ENCODE measurements at places on chromosomes 12 and 14.

- DNase-seq, result no peak
These were observed 211.1 kb upstream of the DAAM1 start for GRCh38 chr14:58977366-58977765.

DNA sequence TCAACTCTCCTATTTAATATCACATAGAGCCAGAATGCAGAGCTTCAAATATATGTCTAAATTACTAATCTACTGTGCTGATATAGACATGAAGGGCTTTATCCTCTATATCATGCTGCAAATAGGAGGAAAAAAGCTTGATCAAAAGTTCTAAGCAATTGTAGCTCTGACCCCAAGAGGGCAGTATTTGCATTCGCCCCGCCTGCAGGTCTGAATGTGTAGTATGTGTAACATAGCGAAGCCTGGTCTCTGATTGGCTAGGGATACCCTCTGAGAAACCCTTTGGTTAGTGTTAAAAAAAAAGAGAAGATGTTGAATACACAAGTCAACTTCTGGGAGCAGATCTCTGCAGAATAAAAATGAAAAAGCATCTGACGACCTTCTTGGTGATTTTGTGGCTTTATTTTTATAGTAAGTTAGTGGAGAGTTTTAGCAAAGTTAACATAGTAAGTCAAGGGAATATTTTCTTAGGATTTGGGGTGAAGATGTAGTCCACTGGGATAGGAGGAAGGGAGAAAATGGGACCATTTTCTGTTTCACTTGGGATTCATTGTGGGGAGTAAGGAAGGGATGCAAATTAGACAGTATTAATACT is 151.6 kb upstream of the OR4E1 start:
- peak; percentile 62 for DNase-seq

- DNase-seq, result no peak
These were observed 260.5 kb downstream of the ADAMTS20 start for GRCh38 chr12:43291516-43291915.

- no peak for DNase-seq
These were observed 692.6 kb downstream of the VRK1 start for GRCh38 chr14:97489750-97490149.

- DNase-seq, result no peak
These were observed 76.5 kb downstream of the FBXL14 start for GRCh38 chr12:1517734-1518525.

Data from hematopoietic multipotent progenitor cell treated with erythropoietin and hydrocortisone succinate and interleukin-3 and kit ligand, for 8 days (in vitro differentiated cells).